ENCODE measurements at places on chromosomes 2 and 18. TPM values are rescaled to one million over a fixed set of nuclear protein-coding genes. Genes with fewer than 3 reads are reported as not detected.

Gene REG3A
- not detected for total RNA-seq

Gene SCN7A
- total RNA-seq = 2.4 TPM

Gene ST8SIA3
- total RNA-seq = not detected

Gene ARHGAP15
- 1.9 TPM for total RNA-seq

Gene TTN
- total RNA-seq = 0.69 TPM

Gene PELI1
- total RNA-seq = 57.0 TPM

Gene DRC1
- total RNA-seq = not detected

Gene TUBA4B
- not detected for total RNA-seq

Gene ARHGEF33
- 0.13 TPM for total RNA-seq

Gene ZNG1B
- 30.8 TPM for total RNA-seq

Gene HOXD10
- 0.29 TPM for total RNA-seq

Gene VSNL1
- 4.9 TPM for total RNA-seq

Gene CD8B
- 0.76 TPM for total RNA-seq

Gene LIMS4
- total RNA-seq = 1.3 TPM

Gene LCLAT1
- 5.2 TPM for total RNA-seq

Gene ELOA2
- not detected for total RNA-seq

Gene GREB1
- total RNA-seq = 12.2 TPM

Gene DNAJC5G
- not detected for total RNA-seq

Gene RELCH
- 77.9 TPM for total RNA-seq

Gene GRB14
- 6.9 TPM for total RNA-seq

Gene AQP12A
- not detected for total RNA-seq

Gene LHCGR
- not detected for total RNA-seq

Gene SLC9A2
- 6.8 TPM for total RNA-seq

Gene SIX2
- not detected for total RNA-seq

Gene DHRS9
- total RNA-seq = 1.9 TPM

Gene COL4A4
- total RNA-seq = 0.27 TPM

Gene KCNF1
- not detected for total RNA-seq

Gene LIMS3
- total RNA-seq = 0.72 TPM

Gene CCDC85A
- total RNA-seq = 3.6 TPM

Gene STARD6
- total RNA-seq = not detected

Gene IL36G
- 65.1 TPM for total RNA-seq

Gene ICOS
- total RNA-seq = not detected

Gene LRRC30
- total RNA-seq = not detected

Gene PRKRA
- total RNA-seq = 53.8 TPM

Gene RBMS1
- total RNA-seq = 50.2 TPM

Gene SMAD4
- 101 TPM for total RNA-seq

Gene APOB
- total RNA-seq = 2.4 TPM

Gene NGEF
- 15.7 TPM for total RNA-seq
